Stimulated activated CD4-positive, alpha-beta T cell treated with anti-CD3 and anti-CD28 coated beads, Interleukin-15, amount 100 ng/mL, for 1 hour (primary cell): ENCODE measurements at places on chromosomes 6 and 20.

- no peak for DNase-seq
Measured at GRCh38 chr20:25081065-25081729, 744 bp downstream of the VSX1 start.

GRCh38 chr6:14889611-14890593 is 356.0 kb upstream of the JARID2 start:
- DNase-seq: no peak

DNA sequence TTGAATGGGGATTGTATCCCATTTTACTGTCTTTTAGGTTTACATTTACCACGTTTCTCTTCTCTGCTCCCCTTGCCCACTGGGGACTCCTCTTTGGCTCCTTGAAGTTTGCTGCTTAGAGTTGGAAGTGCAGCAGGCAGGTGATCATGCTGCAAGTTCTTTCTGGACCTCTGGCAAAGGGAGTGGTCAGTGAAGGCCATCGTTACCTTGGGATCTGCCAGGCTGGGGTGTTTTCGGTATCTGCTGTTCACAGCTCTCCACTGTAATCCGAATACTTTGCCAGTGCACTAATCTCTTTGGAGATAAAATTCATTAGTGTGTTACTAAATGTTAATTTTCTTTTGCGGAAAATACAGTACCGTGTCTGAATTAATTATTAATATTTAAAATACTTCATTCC is 9.1 kb upstream of the EFCAB8 start:
- DNase-seq: no peak

DNA sequence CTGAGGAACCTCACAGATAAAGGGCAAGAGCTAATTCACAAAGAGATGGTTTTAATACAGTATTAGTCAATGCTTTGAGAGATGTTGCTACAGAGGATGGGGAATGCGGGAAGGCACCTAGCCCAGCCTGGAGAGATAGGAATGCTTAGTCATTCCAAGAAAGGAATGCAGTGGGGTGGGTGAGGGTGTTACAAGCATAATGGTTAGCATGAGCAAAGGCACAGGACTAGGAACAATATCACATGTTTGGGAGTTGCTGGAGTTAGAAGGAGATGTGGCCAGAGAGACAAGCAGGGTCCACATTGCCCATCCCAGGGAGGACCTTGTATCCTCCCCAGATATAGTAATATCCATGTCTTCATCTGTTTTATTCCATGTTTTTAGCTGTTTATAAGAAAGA is 107.0 kb upstream of the OGFRL1 start:
- no peak for DNase-seq

DNA sequence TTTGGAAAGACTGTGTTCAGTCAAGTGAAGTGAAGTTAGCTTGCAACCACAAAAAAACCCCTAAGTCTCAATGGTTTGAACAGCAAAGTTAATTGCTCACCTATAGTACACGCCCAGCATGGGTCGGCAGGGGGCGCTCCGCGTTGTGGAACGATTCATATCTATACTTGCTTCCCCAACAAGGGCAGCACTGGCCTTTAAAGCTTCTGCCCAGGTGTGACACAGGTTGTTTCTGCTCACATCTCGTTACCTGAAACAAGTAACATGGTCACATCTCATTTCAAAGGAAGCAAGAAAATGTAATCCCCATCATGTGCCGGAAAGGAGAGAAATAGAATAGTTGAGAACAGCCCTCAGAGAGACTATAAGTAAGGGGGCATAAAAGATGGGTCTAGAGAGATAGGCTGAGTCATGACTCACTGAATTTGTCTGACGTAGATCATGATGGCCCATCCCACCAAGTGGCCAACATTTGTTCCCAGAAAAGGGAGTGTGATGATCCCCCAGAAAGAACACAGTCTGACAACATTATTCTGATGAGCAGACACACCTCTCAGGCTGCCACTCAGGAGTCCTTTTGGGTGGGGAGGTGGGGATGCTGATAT is 29.0 kb downstream of the HNF4A start:
- peak; percentile 81 for DNase-seq
